ENCODE measurements at places on chromosomes 2 and 18.

GRCh38 chr2:230640540-230641011 lies 72.1 kb upstream of the CAB39 start:
- no peak for DNase-seq

GRCh38 chr18:32405588-32405987 lies 65.1 kb downstream of the GAREM1 start:
- DNase-seq, result no peak

DNA sequence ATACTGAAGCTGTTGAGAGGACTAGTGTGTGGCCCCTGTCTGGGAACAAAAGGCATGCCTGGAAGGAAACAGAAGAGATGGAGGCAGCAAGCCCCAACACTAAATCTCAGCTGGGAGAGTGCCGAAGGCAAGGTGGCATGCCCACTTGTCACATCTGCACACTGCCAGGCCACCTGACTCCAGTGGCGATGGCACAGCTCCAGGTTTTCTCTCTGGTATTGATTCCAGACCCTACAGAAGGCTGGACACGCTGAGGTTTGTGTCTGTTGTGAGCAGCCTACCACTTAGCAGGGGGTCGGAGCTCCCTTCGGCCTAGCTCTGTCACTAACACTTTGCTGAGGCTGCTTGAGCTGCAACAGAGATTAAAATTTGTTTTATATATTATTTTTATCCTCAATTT lies 307.3 kb downstream of the TDRD15 start:
- no peak for DNase-seq

DNA sequence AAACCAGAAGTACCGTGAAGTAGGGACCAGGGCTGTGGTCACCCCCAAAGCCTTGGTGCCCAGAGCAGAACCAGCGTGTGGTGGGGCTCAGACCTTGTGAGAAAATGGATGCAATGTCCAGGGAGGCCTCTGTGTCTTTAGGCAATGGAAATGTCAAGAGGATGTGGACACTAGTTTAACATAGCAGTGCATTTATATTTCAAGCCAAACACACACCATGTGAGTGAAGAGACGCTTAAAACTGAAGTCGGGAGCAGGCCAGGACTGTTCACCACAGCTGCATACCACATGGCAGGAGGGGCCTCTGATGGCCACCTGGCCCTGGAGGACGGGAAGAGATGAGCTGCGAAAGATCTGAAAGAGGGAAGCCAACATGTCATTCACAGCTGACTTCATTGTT lies 87.3 kb upstream of the LDLRAD4 start:
- DNase-seq, result no peak
